ENCODE measurements at places on chromosomes 13 and 19.

- DNase-seq = no peak
Measured at GRCh38 chr19:28294395-28294794, 918.6 kb downstream of the UQCRFS1 start.

DNA sequence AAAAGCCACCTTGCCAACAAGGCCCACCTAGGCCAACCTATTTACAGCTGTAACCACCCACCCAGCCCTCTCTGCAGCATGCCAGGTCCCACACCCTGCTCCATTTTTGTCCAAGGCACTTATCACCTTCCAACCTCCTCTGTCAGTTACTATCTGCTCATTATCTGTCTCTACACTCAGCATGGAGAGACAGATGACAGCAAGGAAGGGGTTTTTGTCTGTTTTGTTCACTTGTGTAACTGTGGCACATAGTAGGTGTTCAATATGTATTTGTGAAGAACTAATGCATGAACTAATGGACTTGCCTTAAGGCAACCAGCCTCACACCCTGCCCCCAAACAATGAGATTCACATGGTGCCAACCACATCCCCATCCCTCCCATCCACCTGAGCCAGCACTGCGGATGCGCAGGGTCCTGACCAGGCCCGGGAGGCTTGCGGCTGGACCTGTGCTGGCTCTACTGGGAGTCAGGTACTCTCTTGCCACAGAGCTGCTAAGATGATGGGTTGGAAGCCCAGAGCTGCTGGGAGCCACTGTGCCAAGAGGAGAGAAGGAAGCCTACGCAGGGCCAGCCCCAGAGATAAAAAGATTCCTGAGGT lies 17.3 kb downstream of the DEDD2 start:
- DNase-seq = no peak

GRCh38 chr19:12833738-12834565 lies 427 bp downstream of the RTBDN start:
- DNase-seq = no peak

DNA sequence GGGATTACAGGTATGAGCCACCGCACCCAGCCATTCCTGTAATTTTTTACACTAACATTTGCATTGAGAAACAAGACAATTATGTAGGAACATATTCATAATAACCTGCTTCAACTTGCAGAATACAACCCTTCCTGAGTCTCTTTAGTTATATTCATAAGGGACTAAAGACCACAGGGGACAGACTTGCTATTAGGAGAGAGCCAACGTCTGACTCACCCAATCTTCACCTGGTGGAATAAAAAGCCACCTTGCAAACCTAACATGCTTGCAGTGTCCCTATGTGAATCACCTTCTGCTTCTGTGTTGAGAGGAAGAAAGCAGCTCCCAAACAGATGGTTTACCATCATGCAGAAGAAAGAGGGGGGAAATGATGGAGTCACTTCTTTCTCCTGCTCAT lies 456.1 kb downstream of the PCDH9 start:
- no peak for DNase-seq

DNA sequence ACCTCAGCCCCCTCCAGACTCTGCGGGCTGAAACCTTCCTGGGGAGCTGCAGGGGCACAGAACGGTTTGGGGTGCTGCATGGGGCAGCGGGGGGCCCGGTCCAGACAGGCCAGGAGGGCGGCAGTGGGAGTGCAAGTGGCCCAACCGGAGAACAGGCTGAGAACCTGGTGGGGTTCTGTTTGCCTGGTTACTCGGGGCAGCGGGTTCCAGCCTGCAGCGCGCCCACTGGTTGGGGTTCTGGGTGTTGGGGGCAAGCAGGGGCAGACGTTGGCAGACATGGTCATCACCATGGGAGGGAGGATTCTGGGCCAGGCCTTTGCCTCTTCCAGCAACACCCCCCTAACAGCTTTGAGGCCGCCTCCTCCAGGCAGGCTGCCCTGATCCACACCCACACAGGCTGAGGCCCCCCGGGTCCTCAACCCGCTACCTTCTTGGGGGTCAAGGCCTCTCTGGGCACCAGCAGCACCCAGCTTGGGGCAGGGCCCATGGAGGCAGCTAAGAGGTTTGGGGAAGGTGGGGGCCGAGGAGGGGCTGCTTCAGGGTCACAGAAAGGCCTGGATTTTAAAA lies at the start of gene PRR22:
Gene PRR22, minus strand, starts transcription at position 166 of the 567 bp plus-strand sequence. Its CDS starts 86 bp downstream, at position 80.
- no peak for DNase-seq

- no peak for DNase-seq
Measured at GRCh38 chr19:33282036-33282671, 20.2 kb downstream of the CEBPA start.
